ENCODE measurements at places on chromosomes 4 and X.

DNA sequence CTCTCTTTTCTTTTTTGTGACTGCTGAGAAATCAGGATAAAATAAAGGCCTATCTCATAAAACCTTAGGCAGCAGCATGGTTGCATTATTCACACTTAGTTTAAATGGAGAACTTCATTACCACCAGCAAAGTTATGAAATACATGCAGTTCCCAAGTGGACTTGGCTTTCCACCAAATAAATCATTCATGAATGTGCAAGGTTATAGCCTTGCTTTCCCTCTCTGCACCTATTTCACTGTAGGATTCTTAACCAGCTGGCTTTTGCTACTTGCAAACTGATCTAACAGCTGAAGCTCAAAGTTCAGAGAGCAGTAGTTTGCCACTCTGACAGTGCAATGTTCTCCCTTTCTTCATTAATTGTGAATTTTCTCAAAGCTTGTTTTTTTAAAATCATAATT is 140.1 kb upstream of the SMIM31 start:
- no peak for DNase-seq

- no peak for DNase-seq
Measured at GRCh38 chr4:79455216-79455615, 47.2 kb upstream of the GK2 start.

GRCh38 chr4:80732010-80732409 is 298.5 kb upstream of the BMP3 start:
- DNase-seq: peak; percentile 2

- DNase-seq: peak; percentile 19
Measured at GRCh38 chrX:39873117-39873516, 224.6 kb downstream of the BCOR start.

DNA sequence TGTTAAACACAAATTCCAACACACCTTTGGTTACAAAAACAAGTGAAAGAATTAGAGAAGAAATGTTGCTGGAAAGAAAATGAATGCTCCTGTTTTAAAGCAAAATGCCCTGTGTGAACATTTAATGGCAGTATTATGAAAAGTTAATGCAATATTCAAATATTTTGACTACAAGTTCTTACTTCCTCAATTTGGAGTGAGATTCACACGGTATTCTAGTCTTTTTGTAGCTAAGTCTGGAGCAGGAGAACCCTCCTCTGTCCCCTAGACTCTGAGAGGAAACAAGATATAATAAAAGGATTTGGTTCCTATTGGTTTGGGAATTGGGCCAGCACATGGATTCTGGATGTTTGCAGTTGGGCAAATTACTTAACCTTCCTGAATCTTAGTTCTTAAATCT is 12.7 kb downstream of the MAD2L1 start:
- no peak for DNase-seq

GRCh38 chr4:6275898-6276806 is 6.5 kb downstream of the WFS1 start:
- DNase-seq: no peak

- no peak for DNase-seq
Measured at GRCh38 chr4:21778702-21779101, 169.9 kb downstream of the KCNIP4 start.

- no peak for DNase-seq
Measured at GRCh38 chrX:125131164-125131563, 188.5 kb upstream of the TEX13C start.

- DNase-seq: no peak
Measured at GRCh38 chr4:79050541-79050880, 111.3 kb upstream of the PAQR3 start.

GRCh38 chr4:122673252-122673651 is 52.4 kb upstream of the IL21 start:
- DNase-seq: no peak

GRCh38 chr4:157810137-157810774 is 362.6 kb downstream of the GASK1B start:
- no peak for DNase-seq

- DNase-seq: peak; percentile 85
Measured at GRCh38 chr4:70705183-70706043, 16.4 kb upstream of the RUFY3 start.

- DNase-seq: no peak
Measured at GRCh38 chr4:144169211-144169610, 28.7 kb upstream of the GYPA start.

- peak; percentile 34 for DNase-seq
Measured at GRCh38 chrX:84168574-84168973, 19.4 kb downstream of the RPS6KA6 start.

DNA sequence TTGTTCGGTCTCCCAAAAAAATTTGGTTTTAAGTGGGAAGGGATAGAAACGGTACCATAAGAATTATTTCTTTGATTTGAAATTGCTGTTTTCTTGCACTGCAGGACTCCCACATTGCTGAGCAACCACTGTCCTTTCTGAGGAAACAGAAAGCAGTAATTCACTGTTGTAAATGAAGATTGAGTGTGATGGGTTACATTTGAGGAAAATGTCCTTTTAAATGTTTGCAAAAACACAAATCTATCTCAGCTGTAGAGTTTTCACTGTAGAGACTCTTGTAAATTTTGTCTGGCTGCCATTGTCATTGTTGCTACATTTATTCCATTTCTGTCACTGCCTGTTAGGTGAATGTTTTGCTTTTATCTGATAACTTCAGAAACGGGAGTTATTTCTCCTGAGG is 105.2 kb downstream of the FRAS1 start:
- no peak for DNase-seq

- no peak for DNase-seq
Measured at GRCh38 chr4:186852964-186853391, 129.3 kb upstream of the FAT1 start.

GRCh38 chr4:2280531-2281300 is 18.8 kb upstream of the MXD4 start:
- DNase-seq: no peak

DNA sequence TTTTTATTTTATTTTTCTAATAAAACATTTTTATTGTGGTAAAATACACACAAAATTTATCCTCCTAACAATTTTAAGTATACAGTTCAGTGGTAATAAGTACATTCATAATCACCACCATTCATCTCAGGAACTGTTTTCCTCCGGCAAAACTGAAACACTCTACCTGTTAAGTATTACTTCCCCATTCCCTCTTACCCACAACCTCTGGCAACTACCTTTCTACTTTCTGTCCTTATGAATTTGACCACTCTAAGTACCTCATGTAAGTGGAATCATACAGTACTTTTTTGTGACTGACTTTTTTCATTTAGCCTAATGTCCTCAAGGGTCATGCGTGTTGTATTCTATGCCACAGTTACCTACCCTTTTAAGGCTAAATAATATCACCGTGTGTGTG is 21.1 kb upstream of the HSFX4 start:
- no peak for DNase-seq

DNA sequence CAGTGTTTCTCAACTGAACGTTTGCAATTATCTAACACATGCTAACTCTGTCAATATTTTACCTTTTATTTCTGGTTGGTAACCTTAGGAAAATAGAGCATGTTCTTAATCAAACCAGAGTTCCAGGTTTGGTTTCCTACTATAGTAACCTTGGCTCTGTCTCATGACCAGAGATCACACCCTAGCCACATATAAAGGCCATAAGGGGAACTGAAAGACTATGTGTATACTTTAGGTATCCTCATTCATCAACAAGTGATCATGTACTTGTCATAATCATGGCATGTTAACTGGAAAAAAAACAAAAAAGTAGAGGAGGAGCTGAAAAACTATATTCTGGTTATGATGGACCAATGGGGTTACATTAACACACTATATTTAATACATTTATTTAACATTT is 302.4 kb downstream of the TEX13A start:
- no peak for DNase-seq

DNA sequence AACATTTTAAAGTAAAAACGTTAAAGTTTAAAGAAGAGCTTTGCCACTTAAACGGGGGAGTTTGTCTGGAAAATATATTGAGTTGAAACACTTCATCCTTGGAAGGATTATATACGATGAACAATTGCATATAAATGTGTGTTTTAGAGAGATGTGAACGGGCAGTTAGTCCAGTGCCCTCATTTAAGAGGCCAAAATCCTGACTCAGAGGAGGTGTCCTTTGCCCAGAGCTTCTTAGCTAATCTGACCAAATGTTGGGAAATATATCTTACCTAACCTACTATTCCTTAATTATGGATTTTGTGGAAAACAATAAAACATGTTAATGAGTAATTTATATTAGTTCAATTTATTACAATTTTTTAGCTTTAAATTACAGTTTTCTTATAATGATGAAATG is 327.2 kb upstream of the DIPK2B start:
- DNase-seq: peak; percentile 31

GRCh38 chr4:90209922-90210321 is 82.7 kb downstream of the CCSER1 start:
- DNase-seq: no peak

DNA sequence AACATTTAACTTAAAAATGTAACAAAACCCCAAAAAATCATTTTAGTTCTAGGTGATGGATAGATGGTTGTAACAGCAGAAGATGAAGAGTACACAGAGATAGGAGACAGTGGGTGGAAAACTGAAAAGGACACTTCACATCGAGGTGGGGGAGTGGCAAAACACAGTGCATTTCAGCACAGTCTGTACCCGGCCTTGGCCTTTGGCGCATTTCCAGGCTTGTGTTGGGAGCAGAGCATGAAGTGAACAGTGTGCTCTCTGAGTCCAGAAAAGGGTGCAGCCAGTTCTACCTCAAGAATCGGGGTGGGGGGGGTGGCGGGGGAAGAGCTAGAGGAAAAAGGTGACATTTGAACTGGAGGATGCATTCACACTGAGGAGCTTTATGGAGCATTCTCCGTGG is 4.3 kb downstream of the TSPYL2 start:
- DNase-seq: no peak

GRCh38 chr4:105633241-105633640 is 75.2 kb downstream of the INTS12 start:
- DNase-seq: no peak

DNA sequence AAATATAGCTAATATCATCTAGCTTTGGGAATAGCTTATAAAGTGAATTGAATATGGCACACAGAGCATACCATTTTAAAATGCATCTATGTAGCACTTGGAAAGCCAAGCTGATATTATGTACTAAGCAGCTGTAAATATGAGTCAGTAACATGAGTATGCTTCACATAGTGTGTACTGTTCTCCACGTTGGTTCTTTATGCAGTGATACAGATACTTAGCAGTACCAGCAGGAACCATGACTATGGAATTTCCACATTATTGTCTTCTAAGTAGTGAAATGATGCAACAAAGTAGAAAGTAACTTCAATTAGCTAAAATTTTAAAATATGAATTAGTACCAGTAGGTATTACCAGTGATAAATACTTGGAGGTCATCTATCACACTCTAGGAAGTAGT is 320.1 kb downstream of the BMPR1B start:
- no peak for DNase-seq

- DNase-seq: peak; percentile 54
Measured at GRCh38 chrX:77426811-77427210, 20.4 kb upstream of the FGF16 start.

DNA sequence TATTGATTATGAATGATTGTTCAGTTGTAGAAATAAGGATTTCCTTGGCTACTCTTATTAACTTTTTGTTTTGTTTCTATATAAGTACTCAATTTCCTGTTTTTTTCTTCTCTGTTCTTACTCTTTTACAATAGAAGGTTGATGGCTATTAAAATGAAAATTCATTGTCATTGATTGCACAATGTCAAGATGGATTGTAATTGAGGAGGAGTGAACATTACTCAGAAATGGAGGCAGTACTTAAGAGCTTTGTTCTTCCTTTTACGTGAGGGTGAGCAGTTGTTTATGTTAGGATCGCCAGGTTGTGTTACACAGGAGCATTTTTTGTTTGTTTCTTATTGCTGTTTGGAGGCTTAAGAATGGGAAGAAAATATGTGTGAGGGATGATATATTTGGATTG is 2062.4 kb downstream of the ARAP2 start:
- DNase-seq: peak; percentile 68

DNA sequence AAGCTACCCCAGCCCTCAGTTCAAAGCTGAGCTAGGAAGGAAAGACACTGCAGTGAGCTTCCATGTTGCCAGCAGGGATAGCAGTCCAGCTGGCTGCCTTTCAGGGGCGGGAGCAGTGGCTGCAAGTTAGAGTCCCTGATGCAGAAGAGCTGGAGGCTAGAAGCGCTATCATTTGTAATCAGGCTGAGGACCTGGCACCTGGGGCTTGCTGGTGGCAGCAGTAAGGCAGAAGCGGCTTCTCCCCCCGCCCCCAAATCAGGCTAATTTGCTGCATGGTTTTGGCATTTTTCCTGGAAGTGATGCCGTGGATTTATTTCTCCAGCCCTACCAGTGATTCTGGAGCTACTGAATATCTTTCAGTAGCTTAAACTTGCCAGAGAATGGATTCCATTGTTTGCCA is 203.3 kb downstream of the CLCN4 start:
- no peak for DNase-seq

GRCh38 chr4:76809594-76810305 is 88.2 kb downstream of the SOWAHB start:
- DNase-seq: peak; percentile 38

GRCh38 chrX:77768787-77769186 is 17.2 kb downstream of the ATRX start:
- no peak for DNase-seq

- no peak for DNase-seq
Measured at GRCh38 chr4:1506956-1507721, 100.9 kb upstream of the NKX1-1 start.

DNA sequence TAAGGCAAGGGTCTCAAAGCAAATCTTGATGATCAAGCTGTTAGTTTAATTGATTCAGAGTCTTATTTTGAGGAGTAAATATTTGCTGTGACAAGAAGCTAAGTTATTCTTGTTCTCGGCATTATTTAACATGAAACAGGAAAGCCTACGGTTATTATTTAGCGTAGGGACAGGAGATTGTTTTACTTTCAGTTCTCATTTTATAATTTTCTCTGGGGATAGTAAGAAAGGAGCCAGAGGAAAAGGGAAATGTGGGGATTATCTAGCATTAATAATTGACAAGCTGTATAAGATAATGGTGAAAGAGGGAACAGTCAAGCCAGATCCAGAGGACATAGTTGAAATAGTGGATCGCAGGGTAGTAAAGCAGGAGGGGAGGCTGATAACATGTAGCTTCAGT is 39.7 kb upstream of the PARM1 start:
- no peak for DNase-seq

DNA sequence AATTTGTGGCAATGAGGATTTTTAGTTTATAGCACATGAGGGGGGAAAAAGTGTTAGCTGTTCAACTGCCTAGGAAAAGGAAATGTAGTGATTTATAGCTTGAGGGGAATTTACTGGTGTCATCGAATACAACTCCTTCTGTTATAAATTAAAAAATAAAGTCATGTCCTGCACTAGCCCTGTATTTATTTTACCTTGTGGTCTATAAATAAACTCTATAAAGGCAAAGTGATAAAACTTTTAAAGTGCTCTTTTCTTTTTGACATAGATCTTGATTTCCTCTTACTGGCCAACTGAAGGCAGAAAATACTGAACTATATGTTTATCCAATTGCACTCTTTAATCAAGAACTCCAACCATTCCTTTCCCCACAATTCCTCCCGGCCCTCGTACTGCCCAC is 672.1 kb upstream of the SLIT2 start:
- DNase-seq: no peak

GRCh38 chrX:34218063-34218462 is 85.9 kb upstream of the FAM47A start:
- no peak for DNase-seq

All from EL (cell line).